ENCODE measurements at places on chromosomes 2 and 18.

DNA sequence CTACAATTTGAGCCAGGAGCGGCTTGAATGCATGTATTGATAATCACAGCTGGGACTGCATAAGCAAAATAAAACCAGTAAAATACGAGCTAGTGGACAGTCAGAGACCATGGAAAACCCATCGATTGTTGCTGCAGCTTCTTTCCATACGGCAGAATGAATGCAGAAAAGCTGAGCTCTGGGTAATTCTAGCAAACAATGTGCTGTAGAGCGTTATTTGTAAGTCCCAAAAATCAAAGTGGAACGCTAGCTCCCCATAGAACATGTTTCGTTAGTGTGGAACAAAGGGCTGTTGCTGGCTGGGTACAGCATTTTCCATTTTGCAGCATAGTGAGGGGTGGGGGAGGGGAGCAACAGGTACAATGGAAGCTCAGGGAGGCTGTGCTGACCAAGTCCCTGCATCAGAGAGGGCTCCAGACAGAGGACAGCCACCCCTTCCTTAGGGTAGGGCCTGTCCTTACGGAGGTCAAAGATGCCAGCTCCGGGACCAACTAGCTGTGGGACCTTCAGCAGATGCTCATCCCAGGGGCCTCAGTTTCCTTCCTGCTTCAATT, 74.1 kb downstream of the BOD1L2 start:
- no peak for ATAC-seq

DNA sequence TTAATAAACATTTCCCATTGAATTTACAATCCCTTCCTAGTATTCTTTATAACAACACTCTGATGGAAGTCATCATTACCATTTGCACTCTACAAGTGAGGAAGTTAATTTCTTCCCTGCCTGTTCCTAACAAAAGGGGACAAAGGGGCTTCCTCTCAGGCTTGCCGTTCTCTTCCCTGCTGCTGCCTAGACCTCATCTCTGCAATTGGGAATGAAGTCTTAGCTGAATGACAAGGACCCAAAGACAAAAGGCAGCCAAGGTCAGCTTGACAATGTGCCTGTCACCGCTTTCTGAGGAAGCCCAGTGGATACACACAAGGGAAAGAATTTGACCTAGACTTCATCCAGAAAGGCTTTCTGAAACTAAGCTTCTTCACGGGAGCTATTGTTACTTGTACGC, 416.4 kb downstream of the CMPK2 start:
- ATAC-seq, result no peak

GRCh38 chr2:237623428-237624403, 3.7 kb upstream of the LRRFIP1 start:
- ATAC-seq, result no peak

DNA sequence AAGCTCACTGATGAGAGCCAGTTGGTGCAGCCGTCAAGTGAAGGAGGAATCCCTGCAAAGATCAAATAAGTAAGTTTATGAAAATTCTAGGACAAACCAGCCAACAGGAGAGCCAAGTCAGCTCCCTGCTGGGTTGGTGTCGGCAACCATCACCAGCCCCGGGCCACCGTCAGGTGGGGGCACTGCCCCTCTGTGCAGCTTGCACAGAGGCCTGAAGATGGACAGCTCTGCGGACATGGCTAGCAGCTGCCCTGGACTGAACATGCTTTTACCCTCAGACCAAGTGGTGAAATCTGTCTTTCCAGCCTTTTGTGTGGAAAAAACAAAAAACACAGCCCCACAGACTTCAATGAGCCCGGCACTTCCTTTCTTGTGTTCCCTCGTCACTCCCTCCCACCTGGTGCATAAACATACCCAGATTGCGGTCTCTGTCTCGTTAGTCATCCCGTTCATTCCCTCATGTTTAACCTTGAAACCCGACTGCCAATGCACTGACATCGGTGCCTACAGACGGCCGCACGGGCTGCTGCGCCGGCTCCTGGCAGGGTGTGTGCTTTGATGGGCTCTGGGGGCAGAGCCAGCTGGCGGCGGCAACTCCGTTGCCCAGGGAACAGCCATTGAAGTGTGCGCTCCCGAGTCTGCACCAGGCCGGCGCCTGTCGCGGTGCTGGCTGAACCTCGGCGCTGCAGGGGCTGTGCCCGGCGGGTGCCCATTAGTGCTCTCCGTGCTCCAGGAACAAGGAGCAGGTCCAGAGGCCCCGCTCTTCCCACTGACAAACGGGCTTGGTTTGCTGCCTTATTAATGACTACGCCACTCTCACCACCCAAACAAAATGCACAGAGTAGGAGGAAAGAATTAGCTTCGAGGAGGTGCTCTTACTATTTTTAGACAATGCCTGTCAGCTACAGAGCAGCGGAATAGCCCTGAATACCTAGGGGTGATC, 95.3 kb downstream of the EIPR1 start:
- ATAC-seq, result peak; percentile 67

GRCh38 chr2:72931280-72931910, 14.1 kb downstream of the EMX1 start:
- ATAC-seq, result peak; percentile 50

GRCh38 chr2:121243821-121244460, 41.1 kb downstream of the TFCP2L1 start:
- no peak for ATAC-seq

GRCh38 chr2:101675512-101675911, 22.0 kb upstream of the MAP4K4 start:
- ATAC-seq, result no peak

GRCh38 chr2:239013678-239013976, 165.7 kb downstream of the TWIST2 start:
- ATAC-seq, result no peak

DNA sequence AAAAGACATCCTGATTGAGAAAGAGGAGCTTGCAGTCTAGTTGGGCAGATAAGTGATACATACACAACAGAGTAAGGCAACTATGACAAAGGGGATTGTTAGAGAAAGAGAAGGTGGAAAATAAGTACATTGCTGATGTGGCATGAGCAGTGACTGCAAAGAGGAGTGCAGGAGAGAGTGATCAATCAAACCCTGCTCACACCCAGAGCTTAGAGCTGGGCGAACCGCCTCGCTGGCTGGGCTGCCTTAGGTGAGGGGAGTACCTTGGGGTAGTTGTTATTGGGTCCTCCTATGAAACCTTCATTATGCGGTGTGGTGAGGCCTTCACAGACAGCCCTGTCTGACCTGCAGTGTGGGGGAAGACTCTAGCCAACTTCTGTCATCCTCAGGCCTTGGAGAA, 161.7 kb downstream of the FHOD3 start:
- no peak for ATAC-seq

- ATAC-seq, result no peak
These were observed 33.8 kb downstream of the POU3F3 start for GRCh38 chr2:104887676-104888075.

GRCh38 chr2:206614811-206615210, 27.5 kb upstream of the FAM237A start:
- ATAC-seq, result peak; percentile 43

DNA sequence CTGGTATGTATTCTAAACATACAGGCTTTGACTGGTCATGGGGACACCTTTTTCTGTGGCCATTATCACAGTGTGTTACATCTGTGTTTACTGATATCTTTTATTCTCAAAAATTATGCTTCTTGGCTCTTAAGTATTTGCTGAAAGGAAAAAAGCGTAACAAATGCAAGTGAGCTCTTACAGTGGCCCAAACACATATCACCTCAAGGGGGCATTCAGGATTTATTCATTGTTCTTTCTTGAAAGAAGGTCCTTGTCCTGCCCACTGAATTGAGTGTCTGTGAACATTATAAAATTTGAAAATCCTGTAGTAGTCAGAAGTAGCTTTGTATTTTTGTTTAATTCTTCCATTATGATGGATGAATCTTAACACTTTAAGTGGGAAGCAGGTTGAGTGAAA, 454.5 kb downstream of the XIRP2 start:
- no peak for ATAC-seq
